ENCODE measurements at places on chromosomes 4 and X.

GRCh38 chr4:16171831-16172230 is 54.4 kb downstream of the TAPT1 start:
- DNase-seq: no peak

- no peak for DNase-seq
Measured at GRCh38 chr4:38684271-38684670, 20.3 kb downstream of the KLF3 start.

GRCh38 chr4:28313729-28314713 is 1453.4 kb downstream of the STIM2 start:
- DNase-seq: no peak

DNA sequence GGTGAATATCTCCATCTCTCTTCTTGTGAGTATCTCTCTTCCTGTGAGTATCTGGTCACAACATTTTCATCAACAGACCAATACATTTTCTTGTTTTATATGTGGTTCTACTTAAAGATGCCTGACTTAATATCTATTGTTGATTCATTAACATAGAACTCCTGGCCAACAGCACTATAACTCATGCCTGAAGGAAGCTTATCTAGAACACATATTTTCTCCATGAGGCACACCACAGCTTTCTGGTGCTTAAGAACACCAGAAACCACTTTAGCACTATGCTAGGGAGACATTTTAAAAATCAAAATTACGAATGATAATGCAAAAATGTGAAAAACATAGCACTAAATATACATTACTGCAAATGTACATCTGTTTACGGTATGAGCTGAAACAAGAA is 190.4 kb downstream of the GABRB1 start:
- no peak for DNase-seq
